Transverse colon (tissue), 4 donors: ENCODE measurements at places on chromosomes 11 and 22.

GRCh38 chr11:78050964-78051831, 12.5 kb upstream of the THRSP start:
- DNase-seq, result no peak

DNA sequence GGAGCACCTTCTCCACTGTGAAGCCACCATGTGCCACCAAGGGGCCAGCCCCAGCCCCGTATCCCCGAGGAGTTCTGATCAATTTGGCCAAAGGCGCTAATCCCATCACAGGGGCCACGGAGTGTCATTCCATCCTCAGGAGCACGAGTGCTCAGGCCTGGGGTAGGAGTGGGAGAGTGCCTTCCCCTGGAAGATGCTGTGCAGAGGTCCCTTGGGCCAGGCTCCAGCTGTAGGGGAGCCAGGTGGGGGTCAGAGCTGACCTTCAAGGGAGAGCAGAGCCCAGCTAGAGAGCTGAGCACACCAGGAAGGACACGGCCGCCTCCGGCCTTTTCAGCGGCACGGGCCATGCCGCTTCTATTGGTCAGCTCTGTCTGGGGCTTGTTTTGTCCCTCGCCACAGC, 1459.9 kb downstream of the BRD1 start:
- DNase-seq, result peak; percentile 1

DNA sequence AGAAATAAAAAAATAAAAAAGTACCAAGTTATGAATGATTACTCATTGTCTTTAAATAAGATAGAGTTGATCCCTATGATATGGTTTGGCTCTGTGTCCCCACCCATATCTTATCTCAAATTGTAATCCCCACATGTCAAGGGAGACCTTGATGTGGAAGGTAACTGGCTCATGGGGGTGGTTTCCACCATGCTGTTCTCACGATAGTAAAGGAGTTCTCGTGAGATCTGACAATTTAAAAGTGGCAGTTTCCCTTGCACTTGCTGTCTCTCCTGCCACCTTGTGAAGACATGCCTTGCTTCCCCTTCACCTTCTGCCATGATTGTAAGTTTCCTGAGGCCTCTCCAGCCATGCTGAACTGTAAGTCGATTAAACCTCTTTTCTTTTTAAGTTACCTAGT, 18.8 kb downstream of the QSER1 start:
- no peak for DNase-seq

- DNase-seq, result no peak
Observed at GRCh38 chr11:72635933-72636332, 38.3 kb downstream of the PDE2A start.

DNA sequence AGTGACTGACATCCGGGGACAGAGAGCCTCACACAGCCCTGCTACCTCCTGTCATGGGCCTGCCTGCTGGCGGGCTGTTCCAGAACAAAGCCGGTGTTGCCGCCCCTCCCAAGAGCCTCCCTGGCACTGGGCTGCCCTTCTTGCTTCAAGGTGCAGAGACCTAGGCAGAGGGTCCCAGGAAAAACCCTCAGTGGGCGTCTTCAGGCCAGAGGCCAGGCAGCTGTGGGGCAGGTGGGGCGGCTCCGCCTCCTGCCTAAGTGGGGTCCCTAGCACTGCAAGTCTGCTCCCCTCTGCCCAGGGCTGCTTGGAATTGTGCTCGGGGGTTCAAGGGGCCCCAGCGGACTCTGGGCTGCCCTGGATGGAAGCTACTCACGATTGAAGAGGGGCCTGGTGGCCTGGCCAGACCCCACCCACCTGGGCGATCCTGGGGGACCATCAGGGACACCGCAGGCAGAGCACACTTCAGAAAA, 20.4 kb upstream of the GNB1L start:
- DNase-seq, result no peak

GRCh38 chr11:118017631-118018315, 31.6 kb downstream of the IL10RA start:
- no peak for DNase-seq

DNA sequence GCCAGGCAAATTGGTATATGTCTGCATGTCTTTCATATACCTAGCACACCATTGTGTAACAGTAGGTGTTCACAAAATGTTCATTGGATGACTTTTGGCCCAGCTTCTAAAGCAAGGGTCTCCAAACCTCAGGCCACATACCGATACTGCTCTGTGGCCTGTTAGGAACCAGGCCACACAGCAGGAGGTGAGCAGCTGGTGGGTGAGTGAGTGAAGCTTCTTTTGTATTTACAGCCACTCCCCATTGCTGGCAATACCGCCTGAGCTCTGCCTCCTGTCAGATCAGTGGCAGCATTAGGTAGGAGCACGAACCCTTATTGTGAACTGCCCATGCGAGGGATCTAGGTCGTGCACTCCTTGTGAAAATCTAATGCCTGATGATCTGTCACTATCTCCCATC, 836.6 kb downstream of the NTM start:
- no peak for DNase-seq

- no peak for DNase-seq
Observed at GRCh38 chr22:44597616-44598015, 99.6 kb upstream of the RTL6 start.

DNA sequence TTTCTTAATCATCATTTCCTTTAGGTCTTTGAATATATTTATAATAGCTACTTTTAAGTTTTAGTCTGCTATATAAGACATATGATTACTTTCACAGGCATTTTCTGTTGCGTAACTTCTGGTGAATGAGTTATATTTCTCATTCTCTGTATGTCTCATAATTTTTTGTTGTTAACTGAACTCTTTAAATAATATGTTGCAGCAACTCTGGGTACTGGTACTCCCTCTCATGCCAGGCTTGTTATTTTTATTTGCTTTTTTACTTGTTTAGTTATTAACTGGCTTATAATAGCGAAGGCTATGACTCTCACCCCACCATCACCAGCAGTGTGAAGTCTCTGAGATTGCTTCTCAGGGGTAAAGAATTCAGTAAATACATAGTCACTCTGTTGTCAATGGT, 524.2 kb upstream of the CHORDC1 start:
- no peak for DNase-seq

- no peak for DNase-seq
Observed at GRCh38 chr11:73374151-73374550, 2.0 kb upstream of the RELT start.

GRCh38 chr11:75771646-75772410, 3.2 kb downstream of the DGAT2 start:
- peak; percentile 14 for DNase-seq

DNA sequence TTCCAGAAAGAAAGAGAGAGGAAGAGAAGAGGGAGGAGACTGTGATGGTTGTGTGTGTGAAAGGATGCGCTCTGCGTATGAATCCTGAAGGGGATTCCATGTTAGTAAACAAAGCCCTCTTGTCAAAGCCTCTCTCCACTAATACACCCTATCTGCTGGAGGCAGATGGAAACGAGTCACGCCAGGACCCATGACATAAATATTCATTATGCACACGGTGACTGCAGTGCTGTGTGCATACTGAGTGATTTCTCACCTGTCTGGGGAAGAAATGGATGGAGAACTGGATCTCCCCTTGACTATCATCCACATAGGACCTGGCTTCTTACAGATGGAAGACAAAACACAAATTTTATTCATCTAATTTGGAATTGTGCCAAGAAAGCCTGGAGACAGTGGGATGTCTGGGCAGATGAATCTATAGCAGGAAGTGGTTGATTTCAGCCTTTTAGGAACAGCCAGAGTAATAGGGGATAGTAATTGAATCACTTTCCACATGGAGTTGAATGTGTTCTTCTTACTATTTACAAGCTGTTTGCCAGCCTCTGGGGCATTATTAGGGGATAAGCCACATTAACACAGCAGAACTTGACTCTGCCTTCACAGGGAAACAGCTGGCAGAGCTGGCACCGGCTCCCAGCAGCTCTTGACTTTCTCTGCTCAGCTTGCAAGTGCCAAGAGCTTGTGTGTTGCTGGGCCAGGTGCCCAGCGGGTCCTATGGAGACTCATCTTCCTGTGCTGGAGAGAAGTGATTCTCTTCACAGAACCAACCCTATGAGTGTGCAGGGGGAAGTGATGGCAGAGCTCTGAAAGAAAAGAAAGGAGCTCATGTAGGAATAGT, 9.0 kb downstream of the MTNR1B start:
- DNase-seq, result no peak

DNA sequence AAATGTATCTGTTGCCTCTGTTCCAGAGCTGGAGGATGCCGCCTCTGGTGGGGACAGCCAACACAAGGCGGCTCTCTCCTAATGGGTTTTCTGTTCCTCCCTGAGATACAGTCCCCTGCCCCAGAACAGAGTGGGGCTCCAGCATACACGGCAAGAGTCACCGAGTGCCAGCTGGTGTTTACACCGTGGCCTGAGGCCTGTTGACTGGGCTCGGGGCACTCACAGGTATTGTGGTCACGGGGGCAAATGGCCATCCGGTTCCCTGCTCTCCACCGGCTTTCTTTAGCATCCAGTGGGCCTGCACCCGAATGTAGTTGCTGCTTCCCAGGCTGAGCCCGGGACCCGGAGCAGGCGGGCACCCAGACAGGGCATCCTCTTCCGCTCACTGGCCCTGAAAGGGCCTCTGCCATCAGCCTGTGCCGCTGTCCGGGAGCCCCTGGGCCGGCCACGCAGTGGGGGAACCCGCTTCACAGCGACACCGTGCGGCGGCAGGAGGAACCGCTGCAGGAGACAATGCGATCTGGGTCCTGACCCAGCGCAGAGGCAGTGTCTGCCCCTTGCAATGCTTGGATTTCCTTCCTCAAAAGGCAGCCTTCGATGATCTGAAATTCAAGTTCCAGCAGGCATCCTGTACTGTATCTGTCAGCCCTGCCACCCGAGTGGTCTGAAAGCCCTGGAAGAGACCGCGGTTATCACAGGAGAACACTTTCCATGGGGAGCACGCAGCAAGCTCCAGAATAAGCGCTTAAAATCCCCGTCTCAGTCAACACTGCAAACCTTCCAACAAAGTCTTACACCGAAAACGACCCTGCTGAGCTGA, 859 bp upstream of the KRTAP5-5 start:
- DNase-seq, result peak; percentile 64

DNA sequence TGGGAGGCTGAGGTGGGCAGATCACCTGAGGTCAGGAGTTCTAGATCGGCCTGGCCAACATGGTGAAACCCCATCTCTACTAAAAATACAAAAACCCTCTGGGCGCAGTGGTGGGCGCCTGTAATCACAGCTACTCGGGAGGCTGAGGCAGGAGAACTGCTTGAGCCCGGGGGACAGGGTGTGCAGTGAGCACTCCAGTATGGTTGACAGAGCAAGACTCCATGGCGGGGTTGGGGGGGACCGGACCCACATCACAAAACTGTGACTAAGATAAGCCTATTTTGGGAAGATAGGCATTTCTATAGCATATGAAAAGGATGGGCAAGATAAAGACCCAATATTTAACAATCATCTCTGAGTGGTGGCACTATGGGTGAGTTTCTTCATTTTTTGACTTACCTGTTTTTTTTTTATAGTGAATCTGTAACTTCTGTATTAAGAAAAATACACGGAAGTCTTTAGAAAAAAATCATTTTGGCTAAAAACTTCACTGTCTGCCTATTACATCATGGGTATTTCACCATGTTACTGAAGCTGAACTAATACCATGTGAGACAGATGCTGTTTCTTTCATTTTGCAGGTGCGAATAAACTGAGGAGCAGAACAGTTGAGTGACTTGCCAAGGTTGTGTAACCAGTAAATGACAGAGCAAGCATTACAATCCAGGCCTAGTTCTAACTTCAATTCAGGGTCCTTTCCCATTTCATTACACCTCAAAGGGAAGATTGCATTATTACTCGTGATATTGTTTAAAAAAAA, 2.5 kb downstream of the CELF1 start:
- DNase-seq, result no peak

DNA sequence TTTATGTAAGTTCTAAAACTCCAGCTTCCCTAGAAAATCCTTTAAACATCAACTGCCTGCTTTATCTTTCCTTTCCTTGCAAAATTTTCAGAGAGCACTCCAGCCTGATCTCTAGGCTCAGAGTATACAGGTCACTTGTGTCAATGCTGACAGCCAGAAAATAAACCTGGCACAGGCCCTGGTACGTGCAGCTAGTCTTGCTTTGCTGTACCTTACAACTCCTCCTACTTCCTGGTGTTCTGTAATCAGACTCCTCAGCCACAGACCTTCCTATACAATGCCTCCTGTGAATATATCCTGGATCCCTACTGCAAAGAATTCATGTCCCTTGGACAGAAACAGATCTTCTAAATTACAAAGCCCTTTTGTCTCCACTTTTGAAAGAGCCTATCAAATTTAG, 24.2 kb upstream of the TMEM123 start:
- DNase-seq, result peak; percentile 73

- DNase-seq, result no peak
Observed at GRCh38 chr11:125649465-125650166, 24.7 kb downstream of the CHEK1 start.

GRCh38 chr11:78044706-78045105, 19.0 kb upstream of the THRSP start:
- peak; percentile 77 for DNase-seq

GRCh38 chr11:33988586-33989370, 62.8 kb upstream of the CAPRIN1 start:
- DNase-seq, result no peak

- no peak for DNase-seq
Observed at GRCh38 chr11:129637473-129637872, 178.2 kb upstream of the TMEM45B start.

DNA sequence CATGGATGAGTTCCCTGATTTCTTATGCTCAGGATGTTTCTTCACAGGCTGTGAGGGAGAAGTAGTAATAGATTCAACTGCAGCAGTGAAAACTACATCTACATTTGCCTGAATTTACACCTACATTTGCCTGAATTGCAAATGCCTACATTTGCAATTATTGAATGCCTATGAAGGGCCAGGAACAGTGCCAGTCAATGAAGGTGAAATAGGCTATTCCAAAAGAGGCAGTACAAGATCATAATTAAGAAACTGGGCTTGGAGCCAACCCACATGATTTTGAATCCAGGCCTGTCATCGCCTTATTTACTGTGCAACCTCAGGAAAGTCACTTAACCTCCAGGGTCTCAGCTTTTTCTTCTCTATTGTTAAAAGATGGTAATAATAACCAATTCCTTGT, 1353.3 kb downstream of the FAM181B start:
- no peak for DNase-seq

GRCh38 chr11:94567181-94567670, at the start of gene PIWIL4:
Gene PIWIL4 (plus strand): TSS chr11:94567368. CDS start chr11:94567519, 151 bp downstream.
- DNase-seq, result no peak

DNA sequence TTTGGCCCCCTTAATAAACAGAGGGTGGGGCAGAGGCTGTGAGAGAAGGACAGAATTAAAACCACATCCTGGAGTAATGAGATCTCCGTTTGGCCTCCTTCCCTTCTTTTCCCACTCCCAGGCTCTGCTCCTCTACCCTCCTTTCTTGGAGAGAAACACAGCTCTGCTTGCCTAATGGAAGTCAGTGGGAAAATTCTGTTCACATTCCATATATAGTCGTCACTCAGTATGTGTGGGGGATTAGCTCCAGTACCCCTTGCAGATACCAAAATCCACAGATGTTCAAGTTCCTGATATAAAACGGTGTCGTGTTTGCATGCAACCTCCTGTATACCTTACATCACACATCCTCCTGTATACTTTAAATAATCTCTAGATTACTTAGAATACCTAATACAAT, 37.6 kb upstream of the THY1 start:
- DNase-seq, result no peak

DNA sequence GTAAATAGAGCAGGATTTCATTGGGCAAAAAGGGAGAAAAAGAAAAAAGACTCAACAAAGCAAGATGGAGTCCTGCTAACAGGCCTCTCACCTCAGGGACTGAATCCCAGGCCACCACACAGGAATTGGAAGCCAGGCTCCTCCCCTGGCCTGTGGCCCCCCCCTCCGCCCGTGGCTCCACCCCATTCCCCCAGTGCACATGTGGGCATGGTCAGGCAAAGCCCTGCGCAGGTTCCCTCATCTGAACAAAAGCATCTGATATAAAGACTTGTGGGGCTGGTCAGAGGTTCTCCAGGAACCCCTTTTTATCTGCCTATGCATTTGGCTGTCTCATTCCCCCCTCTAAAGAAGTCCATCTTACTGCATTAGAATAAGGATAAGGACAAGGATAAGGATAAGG, 46.0 kb upstream of the PAK1 start:
- DNase-seq, result no peak
